CD4-positive, alpha-beta T cell treated with Interleukin-4 for 4 hours (primary cell): ENCODE measurements at places on chromosomes 4 and X.

GRCh38 chr4:185224597-185224996, 15.2 kb downstream of the SNX25 start:
- no peak for DNase-seq

DNA sequence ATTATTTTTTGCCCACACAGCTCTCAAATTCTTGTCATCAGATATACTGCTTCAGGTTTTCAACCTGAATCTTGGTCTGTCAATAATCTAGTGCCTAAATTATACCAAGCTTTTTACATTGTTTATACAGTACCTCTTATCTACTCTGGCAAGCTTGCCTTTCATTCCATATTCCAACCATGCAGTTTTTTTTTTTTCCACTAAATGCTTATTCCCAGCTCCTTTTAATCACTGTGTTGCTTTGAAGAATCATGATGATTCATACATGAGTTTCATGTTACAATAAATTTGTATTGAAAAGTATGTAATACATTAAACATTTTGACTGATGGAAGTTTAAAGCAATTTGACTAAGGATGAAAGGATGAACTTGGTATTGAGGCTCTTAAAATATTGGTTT, 949.0 kb downstream of the CCSER1 start:
- DNase-seq, result no peak

DNA sequence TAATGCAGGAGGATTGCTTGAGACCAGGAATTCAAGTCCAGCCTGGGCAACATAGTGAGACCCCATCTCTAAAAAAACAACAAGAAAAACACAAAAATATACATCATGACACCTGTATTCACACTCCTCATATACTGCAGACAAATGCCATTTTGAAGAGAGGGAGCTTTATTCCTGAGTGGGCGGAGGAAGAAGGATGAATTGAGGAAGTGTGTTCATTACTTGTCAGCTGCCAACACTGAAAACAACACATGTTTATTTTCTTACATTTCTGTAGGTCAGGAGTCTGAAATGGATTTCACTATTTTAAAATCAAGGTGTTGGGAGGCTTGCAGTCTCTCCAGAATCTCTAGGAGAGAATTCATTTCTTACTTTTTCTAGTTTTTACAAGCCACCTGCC, 47.2 kb upstream of the CD99 start:
- no peak for DNase-seq

- DNase-seq, result no peak
These were observed 88.5 kb upstream of the NOCT start for GRCh38 chr4:138927072-138927471.

DNA sequence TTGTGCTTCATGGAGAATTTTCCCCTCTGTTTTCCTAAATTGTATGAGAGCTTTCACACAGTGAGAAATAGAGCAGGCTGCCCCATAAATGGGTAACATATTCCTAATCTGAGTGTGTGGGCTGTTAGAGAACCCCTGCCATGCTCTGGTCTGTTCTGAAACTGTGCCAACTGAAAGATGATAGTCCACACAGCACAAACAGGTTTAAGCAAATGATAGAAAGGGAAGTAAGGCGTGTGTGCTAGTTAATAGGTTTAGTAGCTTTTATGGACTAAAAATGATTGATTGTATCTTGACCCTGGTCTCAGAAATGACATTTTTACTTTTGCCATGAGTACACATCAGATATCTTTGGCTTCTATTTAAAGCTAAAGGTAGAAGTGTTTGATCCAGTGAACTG, 106.2 kb downstream of the PRRG1 start:
- DNase-seq, result no peak

DNA sequence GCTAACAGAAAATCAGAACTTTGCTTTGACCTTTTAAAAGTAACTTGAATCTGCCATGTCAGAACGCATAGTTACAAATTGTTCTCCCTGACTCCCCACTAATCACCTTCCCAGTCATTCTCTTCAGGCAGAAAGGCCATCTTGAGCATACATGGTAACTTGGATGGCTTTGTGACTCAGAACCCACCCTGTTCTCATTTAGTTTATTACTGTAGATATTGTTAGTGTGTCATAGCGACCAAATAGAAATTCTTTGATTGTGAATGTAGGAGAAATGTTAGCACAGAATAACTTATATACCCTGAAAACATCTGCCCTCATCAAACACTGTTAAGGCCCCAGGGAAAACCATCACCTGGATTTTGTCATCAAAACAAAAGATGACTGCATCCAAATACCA, 382.0 kb downstream of the MAGEB5 start:
- no peak for DNase-seq

DNA sequence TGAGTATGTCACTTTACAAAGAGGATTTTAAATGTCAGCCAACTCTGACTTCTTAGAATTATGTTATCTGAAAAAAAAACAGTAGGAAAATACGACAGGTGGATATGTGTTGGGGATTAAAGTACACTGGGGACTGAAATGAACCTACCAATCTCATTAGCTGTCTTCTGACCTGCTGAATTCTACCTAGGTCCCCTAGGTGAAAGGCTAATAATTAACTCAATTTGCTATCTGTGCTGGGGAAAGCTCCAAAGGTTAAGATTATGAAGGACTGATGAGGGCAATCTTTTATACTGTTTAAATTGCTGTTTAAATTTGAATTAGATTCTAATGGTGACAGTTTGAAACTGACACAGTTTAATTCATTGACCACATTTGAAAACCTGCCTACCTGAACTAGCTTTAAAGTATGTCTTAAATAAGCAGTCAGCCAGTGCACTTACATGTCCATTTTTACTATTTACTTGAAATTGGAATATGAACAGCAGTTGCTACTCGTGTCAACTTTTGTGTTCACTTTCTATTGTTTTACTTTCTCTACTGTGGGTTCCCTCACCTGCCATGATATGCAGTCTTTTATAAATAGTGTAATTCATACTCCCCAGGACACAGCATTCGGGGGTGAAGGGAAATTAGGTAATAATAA, 977.3 kb downstream of the C4orf33 start:
- DNase-seq, result no peak

DNA sequence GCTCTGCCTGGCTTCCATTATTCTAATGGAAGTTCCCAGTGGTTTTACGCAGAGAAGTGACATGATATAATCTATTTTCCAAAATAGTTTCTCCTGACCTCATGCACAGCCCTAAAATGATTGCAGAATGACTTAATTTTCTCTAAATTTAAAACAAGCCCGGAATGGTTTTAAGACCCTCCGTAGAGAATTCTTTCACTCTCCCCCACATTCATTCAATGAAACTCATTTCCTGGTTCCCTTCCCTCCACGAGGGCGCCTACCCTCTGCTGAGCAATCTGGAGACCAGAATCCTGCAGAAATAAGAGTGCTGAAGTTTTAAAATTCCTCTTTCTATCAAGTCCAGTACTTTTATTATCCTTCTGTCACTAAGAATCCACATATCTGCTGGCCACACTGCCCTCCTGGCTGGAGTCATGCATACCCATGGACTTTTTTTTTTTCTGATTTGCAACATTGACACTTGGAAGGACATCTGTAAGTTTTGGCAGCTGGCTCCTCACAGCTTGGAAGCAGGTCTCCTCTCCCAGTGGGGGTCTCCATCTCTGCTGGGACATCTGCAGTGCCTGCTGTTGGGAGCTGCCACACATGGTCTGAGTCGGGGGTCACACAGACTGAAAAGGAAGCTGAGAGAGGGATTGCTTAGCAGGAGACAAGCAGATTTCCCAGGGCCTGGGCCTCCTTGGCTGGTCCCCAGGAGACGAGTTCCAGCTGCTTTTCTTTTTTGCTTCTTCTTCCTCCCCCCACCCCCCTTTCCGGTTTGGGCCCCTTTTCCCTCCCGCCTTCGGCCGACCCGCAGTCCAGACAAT, 86.1 kb downstream of the SOWAHB start:
- DNase-seq, result no peak

GRCh38 chr4:163473576-163473975, at the start of gene TKTL2:
TKTL2 (minus strand) TSS chr4:163473754; CDS start chr4:163473734, 20 bp downstream.
- DNase-seq, result no peak
